Mammary epithelial cell (primary cell): ENCODE measurements at places on chromosomes 2 and 18. TPM values are rescaled to one million over a fixed set of nuclear protein-coding genes. Genes with fewer than 3 reads are reported as not detected.

The TANK gene
- total RNA-seq, result 61.8 and 67.7 TPM in 2 replicates

The SERPINB3 gene
- total RNA-seq, result 0.75 and 2.4 TPM in 2 replicates

The TEX44 gene
- total RNA-seq, result not detected

The EHD3 gene
- 53.3 TPM for total RNA-seq

The TMEM198 gene
- 1.3 TPM for total RNA-seq
